B cell (primary cell): ENCODE measurements at places on chromosomes 6 and 20. TPM values are rescaled to one million over a fixed set of nuclear protein-coding genes. Genes with fewer than 3 reads are reported as not detected.

TP53TG5 gene
- polyA plus RNA-seq, result not detected in 2 replicates

GRCh38 chr6:24982231-24982630 is 46.5 kb upstream of the RIPOR2 start:
- DNase-seq, result no peak

- DNase-seq, result no peak
These were observed 332.9 kb upstream of the PRDM1 start for GRCh38 chr6:105753207-105753606.

DNA sequence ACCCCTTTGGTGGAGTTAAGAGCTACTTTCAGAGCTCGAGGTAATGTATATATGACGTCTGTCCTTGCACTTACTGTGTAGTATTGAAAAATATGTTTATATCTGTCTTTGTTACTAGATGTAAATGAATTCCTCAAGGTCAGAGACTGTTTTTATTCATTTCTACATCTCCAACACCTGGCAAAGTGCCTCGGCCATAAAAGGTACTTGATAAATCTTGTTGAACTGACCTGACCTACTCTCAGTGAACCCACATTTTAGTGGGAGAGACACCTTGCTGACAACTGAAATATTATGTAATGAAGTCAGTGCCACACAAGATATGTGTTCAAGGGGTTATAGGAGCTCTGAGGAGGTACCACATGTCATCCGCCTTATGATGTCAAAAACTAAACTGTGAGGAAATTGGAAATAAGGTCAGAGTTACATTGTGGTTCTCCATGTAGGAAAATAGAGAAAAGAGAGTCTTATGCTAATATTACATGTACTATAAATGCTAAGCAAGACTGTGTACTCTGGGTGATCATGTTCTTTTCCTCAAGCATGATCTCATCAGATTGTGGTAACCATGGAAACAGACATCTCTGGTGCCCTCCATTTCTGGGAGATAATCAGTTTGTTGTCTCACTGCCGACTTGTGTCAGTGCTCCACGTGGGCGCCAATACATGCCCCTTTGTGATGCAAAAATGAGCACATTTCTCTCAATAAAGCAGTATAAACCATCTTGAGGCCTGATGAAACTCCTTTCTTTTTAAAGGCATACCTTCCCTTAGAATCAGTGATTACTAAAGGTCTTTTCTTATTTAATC is 5.7 kb upstream of the TMEM30A start:
- no peak for DNase-seq

GRCh38 chr6:147787417-147787816 is 278.9 kb downstream of the SAMD5 start:
- no peak for DNase-seq

DNA sequence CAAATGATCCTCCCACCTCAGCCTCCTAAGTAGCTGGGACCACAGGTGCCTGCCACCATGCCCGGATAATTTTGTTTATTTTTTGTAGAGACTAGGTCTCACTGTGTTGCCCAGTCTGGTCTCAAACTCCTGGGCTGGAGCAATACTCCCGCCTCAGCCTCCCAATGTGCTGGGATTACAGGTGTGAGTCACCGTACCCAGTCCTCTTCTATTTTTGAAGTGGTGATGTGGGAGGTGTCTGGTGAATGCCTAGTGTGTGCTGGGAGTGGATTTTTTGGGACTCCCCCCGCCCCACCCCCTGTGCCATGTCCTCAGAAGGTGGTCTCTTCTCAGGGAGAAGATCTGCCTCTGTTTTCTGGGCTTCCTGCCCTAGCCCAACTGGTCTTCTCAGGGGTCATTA is 47.9 kb upstream of the CLDN20 start:
- no peak for DNase-seq
